ENCODE measurements at places on chromosomes 5 and 9. TPM values are rescaled to one million over a fixed set of nuclear protein-coding genes. Genes with fewer than 3 reads are reported as not detected.

- DNase-seq, result no peak
Measured at GRCh38 chr5:10645146-10645545, 81.3 kb downstream of the ANKRD33B start.

- DNase-seq, result no peak
Measured at GRCh38 chr5:160792732-160793529, 59.1 kb downstream of the ATP10B start.

DNA sequence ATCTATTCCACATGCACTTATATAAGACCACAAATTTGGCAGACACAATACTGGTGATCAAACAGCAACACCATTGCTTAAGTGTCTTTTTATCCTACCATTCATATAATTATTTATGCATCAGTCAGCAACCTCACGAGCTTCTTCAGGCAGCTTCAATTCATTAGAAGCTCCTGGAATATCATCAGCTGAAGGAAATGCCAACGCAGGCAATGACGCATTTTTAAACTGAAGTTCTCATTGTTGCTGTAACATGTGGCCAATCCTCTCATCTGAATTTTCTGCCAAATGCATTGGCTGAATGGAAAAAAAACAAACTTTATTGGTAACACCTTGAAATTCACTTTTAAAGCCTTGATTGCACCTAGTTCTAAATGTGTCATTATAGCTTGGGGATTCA lies 376.4 kb upstream of the RGMB start:
- DNase-seq, result peak; percentile 68

DNA sequence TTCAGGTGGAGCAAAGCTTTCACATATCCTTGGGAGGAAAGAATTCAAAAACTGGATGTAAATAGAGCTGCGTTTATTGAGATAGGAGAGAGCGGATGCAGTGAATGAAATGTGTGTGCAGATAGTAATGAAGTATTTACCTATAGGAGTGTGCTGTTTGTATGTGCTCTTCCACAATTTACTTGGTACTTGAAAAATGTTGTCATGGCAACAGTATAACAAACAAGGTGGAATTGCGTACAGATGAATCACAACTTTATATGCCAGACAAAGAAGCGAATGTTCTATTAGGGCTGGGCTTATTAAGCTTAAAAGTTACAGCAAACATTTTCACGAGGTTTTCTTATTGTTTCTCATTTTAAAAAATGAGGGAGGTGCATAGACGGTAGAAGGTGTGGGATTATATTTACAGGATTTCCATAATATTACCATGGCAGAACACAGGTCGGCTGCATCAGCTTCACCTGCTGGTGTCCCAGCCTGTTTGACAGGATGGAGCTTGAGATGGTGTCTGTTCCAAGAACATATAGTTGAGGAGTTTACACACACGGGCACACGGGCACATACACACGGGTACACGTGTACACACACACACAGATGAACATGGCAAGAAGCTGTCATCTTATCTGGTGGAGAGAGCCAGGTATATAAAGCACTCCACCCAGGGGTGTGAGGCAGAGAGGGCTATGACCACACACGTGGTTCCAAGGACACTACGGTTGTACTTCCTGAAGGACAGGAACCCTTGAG lies 155.7 kb downstream of the RMI1 start:
- no peak for DNase-seq

- no peak for DNase-seq
Measured at GRCh38 chr5:84709075-84709474, 324.4 kb upstream of the EDIL3 start.

DNA sequence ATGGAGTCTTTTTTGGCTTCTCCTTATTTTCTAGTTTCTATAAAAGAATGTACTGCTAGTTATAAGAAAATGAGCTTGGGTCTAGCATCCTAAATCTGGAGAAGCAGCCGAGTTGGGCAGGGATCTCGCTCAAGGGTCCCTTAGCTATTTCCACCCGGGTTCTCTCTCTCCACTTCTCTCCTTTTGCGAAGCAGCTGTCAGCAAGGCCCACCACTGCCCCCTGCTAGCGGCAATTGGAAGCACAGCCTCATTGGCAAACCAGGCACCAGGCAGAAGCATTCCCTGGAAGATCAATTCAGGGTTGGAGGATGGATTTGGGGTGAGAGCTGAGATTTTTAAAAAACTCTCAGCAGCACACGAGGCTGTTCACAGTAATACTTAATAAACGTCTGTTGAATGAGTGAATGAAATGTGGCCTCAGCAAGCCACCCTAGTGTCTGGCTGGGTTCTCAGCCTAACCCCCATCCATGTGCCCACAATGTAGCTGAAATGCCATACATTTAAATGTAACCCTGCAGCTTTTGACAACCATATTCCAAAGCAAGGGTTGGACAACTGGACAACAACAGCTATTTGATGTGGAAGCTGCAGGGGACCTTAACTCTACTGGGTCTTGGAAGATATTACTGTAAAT lies 34.6 kb upstream of the TNIP1 start:
- DNase-seq, result peak; percentile 66

- no peak for DNase-seq
Measured at GRCh38 chr5:150148117-150148927, 7.3 kb downstream of the PDGFRB start.

DNA sequence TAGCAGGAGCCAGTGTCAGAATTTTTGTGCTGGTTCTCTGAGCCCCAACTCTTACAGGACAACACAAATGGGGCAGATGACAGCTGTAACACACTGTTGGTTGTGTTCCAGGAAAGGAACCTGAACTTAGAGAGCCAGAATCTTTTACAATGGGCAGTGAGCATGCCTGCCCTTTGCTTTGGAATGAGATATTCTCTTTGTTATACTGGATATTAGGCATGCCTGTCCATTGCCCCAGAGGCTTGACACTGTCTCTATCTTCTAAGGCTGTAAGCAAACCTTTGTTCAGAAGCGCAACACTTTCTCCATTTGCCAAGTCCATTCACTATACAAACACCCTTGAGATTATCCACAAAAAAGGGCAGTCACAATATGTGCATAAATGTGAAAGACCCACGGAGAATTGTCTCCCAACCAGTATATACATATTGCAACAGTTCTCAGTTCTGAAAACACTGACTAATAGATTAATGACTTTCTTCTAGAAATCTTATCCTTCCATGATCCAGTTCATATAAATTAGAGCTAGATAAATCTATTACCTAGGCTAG lies 26.3 kb upstream of the CEP120 start:
- DNase-seq, result no peak

DNA sequence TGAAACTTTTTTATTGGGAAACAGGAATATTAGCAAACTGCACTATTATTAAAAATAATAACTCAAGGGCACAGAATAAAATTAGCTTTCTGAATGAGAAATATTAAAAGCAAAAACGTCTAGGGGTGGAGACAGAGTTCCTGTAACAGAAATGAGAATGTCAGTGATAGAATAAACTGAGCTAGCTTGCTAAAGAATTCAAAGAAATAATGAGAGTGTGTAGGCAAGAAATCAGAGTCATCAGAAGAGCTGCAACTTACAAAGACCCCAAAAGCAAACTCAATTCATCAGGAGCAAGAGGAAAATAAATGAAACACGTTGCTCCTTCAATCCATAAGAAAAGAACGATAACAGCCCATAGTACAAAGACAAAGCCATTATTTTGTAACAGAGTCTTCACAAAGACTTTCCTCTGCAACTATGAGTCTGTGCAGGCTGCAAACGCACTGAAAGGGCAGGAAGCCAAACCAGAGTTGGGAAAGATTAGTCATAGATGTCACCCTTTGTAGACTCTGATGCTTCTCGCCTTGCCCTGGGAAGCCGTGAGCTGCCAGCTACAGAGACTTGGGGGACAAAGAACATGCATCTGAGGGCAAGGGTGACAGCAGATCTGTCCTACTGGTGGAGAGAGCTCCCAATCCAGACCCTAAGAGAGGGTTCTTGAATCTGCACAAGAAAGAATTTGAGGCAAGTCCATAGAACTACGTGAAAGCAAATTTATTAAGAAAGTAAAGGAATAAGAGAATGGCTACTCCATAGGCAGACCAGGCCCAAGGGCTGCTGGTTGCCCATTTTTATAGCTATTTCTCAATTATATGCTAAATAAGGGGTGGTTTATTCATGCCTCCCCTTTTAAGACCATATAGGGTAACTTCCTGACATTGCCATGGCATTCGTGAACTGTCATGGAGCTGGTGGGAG lies 40.8 kb downstream of the SHC3 start:
- peak; percentile 38 for DNase-seq

GRCh38 chr5:118580949-118581348 lies 407.4 kb downstream of the DTWD2 start:
- no peak for DNase-seq

- no peak for DNase-seq
Measured at GRCh38 chr9:88988796-88989641, 2.2 kb upstream of the S1PR3 start.

GRCh38 chr9:131048332-131048731 lies 39.4 kb downstream of the LAMC3 start:
- DNase-seq, result no peak

GRCh38 chr9:138122201-138122600 lies 244.6 kb downstream of the CACNA1B start:
- DNase-seq, result no peak

GRCh38 chr9:89878687-89879086 lies 273.9 kb downstream of the GADD45G start:
- DNase-seq, result no peak

GRCh38 chr5:75053304-75054133 lies 1.2 kb upstream of the GCNT4 start:
- peak; percentile 67 for DNase-seq

- DNase-seq, result no peak
Measured at GRCh38 chr5:135307143-135307903, 91.7 kb downstream of the MACROH2A1 start.

DNA sequence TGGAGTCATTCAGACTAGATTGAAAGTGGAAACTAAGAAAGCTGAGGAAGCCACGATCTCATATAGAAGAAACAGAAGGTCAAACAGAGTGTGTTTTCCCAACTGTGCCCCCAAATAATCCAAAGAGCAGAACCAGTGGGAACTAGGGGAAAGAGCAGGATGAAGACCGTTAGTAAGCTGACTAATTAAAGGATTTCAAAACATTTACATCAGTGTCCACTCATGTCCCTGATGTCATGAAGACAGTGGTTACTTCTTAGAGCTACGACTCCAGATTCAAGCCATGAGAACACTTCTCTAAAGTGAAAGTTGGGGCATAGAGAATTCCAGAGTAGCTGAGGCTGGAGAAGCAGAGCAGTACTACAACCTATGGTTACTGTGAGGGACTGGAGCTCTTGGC lies 119.6 kb upstream of the SLC12A2 start:
- no peak for DNase-seq

DNA sequence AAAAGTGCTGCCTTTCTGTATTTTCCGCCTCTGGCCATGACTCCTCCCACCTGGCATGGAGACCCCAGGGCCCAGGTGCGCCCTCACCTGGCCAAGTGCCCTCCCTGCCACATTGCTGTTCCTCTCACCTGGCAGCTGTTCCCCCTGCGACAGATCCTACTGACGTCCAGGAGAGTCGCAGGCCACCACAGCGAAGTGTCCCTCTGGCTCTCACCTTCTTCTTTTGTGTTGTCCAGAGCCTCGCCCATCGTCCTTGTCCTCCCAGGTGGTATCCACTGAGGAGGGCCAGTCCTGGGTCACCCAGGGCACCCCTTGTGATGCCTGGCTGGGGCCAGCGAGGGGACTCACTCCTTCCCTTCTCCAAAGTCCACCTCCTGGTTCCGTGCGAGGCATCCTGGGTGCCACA lies 2.6 kb downstream of the NKD2 start:
- no peak for DNase-seq

DNA sequence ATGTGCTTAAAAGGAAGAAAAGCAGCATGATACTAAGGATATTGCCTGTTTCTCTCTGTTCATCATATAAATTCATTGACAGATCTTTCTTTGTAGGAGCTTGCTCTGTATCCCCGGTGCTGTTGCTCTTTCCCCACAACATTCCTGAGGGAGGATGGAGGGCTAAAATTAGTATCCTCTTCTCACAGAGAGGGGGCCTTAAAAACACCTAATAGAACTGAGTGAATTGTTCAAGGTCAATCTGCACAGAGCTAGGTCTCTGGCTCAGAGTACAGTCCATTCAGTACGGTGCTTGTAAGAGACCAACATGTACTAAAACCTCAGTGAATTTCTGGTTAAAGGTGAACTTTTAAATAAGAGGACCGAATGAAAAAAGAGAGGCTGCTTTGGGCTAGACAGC lies 88.7 kb downstream of the PALM2AKAP2 start:
- no peak for DNase-seq

- no peak for DNase-seq
Measured at GRCh38 chr5:142545650-142546322, 140.1 kb downstream of the FGF1 start.

- no peak for DNase-seq
Measured at GRCh38 chr9:76269789-76270188, 124.4 kb downstream of the RFK start.

DNA sequence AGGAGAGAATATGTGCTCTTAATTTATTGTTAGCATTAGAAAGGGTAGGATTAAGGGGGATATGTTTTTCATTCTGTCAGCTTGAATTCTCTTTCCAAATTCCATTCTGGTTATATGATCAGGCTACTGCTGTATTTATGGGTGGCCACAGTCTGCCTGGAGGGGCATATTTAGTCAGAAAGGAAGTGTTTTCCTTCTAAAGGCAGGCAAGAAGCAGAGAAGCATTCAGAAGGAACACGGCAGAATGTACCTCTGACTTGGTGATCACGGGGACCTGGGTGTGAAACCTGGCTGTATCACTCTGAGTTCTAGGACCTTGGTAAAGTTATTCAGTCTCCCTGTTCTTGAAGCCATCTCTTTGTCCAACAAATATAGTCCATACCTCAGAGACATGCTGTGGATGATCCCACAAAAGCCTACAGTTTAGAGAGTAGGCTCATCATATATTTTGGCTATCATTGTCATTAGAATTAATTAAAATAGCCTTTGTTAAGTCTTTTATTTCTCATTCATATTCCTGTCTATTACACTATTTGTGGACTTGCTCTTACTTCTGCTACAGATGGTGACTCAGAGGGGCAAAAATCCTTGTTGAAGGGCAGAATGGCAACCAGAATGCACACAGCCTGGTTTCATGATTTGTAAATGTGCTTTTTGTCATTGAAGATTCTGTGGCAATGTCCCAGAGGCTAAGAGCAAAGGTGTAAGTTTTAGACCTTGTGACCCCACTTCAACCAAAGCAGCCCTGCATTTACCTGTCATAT lies 2.7 kb downstream of the TNC start:
- DNase-seq, result no peak

GRCh38 chr9:95991326-95991725 lies 115.8 kb downstream of the ERCC6L2 start:
- DNase-seq, result no peak

GRCh38 chr9:8872802-8873201 lies 1073.2 kb upstream of the DMAC1 start:
- DNase-seq, result no peak

Gene NDST1
- 49.8 TPM for polyA plus RNA-seq

Gene MYOT
- polyA plus RNA-seq, result 245 TPM

Gene FST
- 55.5 TPM for polyA plus RNA-seq

Gene IL7R
- polyA plus RNA-seq, result 36.7 TPM

Gene RFX3
- 7.3 TPM for polyA plus RNA-seq

Gene SLC36A2
- not detected for polyA plus RNA-seq

Gene SPATA31C1
- 0.16 TPM for polyA plus RNA-seq

Gene C9
- 0.46 TPM for polyA plus RNA-seq

Gene TBCA
- 300 TPM for polyA plus RNA-seq

Gene COL15A1
- 197 TPM for polyA plus RNA-seq

Gene ASPN
- 436 TPM for polyA plus RNA-seq

Gene ZNF883
- 3.3 TPM for polyA plus RNA-seq

Gene FAM78A
- polyA plus RNA-seq, result 29.4 TPM

Gene ZNF367
- 8.4 TPM for polyA plus RNA-seq

Gene PAIP2
- polyA plus RNA-seq, result 126 TPM

Gene OSMR
- polyA plus RNA-seq, result 7.6 TPM

Gene PCDHGB4
- polyA plus RNA-seq, result 2.3 TPM

Gene NEURL1B
- polyA plus RNA-seq, result 48.7 TPM

Gene PGGT1B
- 24.9 TPM for polyA plus RNA-seq

Data from muscle of back (tissue), 13 donors.